Tibial nerve (tissue), 4 donors: ENCODE measurements at places on chromosomes 1 and 21.

DNA sequence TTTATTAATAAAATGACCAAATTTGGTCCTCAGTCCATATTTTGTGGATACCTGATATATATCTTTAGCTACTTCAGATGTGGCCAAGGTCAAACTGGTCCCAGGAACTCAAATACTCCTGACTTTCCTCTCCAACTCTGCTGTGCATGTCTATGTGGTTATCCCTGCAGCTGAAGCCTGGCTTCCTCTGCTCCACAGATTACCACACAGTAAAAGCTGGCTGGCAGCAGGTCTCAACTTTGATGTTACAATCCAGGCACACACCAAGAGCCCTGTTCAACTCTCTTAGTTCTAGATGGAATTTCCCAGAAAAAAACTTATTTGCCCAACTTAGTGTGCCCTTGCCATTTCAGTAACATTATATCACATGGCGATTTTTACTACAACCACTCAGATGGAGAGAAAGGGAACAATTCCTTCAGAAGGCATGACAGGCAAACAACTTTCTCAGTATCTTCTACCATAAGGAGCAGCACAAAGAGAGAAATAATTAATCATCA lies 479.5 kb downstream of the PLPP3 start:
- DNase-seq, result no peak

DNA sequence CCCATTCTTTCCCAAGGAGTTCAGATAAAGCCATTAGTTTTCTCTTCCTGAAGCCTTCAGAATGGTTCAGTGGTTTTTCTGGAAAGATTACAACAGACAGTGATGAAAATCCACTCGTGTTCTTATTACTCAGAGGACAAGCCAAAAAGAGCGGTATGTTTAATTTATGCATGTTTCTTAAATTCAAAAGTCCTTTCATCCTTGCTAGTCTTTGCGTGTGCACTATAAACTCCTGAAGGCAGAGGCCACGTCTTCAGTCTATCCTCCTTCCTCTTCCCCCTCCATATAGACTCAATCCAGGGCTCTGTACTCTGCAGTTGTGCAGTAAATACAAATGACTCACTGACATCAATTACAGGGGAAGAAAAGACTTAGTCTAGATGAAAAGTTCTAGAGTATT lies 409.2 kb upstream of the PLXNA2 start:
- no peak for DNase-seq

DNA sequence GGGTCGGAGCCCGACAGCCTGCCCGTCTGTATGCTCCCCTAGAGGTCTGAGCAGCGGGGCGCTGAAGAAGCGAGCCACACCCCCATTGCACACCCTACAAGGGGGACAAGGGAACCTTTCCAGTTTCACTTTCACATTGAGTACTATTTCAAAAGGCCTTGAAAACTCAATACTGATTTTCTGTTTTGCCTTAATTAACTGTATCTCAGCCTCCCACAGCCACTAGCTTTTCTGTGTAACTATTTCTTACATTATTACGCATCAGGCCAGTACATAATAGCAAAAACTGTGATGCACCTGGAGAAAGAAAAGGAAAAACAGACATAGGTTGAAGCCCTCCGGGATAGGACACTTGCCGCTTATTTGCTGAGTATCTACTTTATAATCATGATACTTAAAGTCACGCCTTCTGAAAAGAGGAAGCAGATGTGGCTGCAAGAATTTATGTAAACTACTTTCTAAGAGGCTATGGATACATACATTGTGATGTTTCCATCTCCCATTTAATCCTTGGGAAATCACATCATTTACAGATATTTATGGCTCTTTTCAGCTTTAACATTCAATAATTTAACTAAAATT lies 1719.5 kb downstream of the MRPL39 start:
- DNase-seq, result no peak

DNA sequence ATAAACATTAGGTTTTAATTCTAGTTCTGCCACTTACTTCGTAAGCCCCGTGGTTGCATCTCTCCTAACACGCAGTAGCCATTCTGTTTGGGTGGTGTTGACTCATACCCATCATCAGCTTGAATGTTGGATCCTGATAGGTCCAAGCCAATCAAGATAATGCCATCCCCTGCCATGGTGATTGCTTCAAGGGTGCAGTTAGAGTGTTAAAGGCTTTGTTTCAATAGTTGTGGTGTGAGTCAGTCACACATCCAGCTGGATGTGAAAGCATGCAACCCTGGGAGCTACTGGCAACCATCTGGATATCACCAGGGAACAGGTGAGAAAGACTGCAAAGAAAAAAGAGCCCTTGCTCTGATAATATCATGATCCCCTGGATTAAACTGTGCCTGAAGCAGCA lies 69.1 kb downstream of the OMA1 start:
- DNase-seq, result no peak

DNA sequence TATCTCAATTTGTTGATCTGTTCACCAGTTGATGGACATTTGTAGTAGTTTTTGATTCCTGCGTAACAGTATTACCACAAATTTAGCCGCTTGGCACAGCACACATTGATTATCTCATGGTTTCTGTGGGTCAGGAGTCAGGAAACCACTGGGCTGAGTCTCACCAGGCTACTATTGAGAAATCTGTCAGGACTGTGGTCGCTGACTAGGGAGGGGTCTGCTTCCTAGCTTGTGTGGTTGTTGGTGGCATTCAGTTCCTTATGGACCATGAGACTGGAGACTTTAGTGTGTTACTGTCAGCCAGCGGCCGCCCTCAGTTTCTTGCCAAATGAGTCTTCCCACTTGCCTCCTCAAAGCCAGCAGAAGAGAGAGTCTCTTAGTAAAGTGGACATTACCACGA lies 9.8 kb downstream of the PEX14 start:
- no peak for DNase-seq

DNA sequence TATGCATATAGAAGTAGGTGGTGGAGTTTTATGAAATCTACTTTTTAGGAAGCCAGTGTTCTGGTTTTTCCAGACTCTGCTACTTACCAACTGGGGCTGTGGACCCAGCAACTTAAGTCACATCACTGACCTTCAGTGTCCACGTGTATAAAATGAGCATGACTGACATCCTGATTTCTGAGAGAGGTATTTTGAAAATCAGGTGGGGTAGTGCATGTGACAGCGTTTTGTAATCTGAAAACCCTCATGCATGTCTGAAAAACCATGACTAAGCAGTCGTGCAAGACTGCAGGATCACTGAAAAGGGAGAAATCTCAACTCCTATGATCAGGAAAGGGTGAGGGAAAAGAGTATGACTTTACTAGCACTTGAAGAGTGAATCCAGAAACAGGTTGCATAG lies 26.1 kb downstream of the CR1L start:
- no peak for DNase-seq

- no peak for DNase-seq
Observed at GRCh38 chr1:107997866-107998265, 32.9 kb upstream of the VAV3 start.

- no peak for DNase-seq
Observed at GRCh38 chr1:16981269-16981849, 939 bp upstream of the MFAP2 start.

- DNase-seq, result no peak
Observed at GRCh38 chr21:15875286-15875685, 145.5 kb downstream of the USP25 start.

DNA sequence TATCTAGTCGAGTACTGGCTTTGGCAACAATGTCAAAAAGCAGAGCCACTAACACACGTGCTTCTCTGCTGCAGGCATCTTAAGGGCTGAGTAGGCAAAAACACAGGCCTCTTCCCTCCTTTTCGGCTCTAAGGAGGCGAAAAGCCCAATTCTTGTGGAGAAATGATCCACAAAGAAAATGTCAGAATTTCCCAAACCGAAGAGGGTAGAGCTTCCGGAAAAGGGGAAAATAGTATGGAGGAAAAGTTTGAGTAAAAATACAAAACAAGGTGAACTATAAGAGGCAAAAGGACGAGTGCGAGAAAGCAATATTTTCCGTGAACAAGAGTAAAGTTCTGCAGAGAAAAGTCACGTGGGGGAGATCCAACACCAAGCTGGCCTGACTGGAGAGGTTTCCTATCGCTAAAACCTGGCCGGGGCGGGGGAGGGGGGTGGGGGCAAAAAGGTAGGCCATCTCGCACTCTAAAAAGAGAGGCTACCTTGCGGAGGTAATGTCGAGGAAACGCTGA lies 551 bp downstream of the ZRANB2 start:
- DNase-seq, result peak; percentile 4

GRCh38 chr1:90864681-90865080 lies 147.6 kb upstream of the BARHL2 start:
- no peak for DNase-seq

DNA sequence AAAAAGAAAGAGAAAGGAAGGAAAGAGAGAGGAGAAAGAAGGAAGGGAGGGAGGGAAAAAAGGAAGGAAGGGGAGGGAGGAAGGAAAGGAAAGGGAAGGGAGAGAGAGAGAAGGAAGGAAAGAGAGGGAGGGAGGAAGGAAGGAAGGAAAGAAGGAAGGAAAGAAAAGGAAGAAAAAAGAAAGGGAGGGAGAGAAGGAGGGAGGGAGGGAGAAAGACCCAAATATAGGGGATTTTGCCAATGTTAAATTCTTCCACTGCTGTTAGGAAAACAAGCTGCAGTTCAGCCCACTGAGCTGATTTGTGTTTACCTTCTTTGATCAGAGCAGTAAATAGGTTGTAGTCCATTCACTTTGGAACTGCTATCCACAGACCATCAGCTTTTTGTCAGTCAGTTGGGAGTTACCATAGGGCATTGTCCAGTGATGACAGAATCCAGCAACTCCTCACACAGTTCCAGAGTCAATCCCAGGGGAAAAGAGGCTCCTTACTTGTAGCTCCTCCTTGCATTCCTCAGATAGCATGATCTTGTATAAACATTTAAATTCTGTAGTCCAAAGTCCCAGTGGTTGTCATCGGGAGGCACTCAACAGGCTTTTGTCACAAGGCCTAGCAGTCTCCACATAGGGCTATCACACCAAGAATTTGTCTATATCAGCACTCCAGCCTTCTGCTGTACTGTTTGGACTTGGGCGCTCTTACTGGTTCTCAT lies 13.5 kb upstream of the PPP1R8 start:
- no peak for DNase-seq

DNA sequence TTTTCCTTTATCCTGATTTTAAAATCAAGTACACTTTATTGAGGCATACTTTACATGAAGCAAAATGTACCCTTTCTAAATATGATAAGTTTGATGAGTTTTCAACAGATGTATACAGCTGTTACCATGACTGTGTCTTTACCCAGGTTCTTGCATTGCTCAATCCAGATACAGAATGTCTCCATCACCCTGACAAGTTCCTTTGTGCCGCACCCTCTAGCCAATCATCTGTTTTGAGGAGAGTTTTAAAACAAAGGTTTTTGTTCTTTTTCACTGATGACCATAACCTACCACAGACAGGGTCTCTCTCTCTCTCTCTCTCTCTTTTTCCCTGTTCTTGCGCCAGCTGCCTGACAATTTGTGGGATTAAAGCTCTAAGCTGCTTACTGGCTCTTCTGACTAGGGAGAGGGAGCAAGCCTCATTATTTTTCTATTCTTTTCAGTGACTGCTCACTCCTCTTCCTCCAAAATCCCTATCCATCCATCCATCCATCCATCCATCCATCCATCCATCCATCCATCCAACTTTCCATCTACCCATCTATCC lies 1.2 kb upstream of the KCNE1 start:
- no peak for DNase-seq

DNA sequence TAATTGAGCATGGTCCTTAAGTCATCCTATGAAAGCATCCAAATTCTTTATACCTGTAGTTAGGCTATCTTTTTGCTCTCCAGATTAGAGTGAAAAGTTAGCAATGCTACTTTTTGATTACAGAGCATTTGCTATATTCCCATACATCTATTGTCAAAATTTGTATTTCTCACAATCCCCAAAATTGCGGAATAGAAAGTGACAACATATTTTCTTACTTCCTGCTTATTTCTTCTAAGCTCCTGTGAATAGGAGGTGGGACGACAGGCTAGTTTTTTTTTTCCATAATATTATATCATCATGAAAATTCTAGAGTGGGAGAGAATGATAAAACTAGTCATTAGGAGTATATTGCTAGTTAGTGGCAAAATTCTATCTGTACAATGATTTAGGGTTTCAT lies 264.0 kb upstream of the DPYD start:
- no peak for DNase-seq

DNA sequence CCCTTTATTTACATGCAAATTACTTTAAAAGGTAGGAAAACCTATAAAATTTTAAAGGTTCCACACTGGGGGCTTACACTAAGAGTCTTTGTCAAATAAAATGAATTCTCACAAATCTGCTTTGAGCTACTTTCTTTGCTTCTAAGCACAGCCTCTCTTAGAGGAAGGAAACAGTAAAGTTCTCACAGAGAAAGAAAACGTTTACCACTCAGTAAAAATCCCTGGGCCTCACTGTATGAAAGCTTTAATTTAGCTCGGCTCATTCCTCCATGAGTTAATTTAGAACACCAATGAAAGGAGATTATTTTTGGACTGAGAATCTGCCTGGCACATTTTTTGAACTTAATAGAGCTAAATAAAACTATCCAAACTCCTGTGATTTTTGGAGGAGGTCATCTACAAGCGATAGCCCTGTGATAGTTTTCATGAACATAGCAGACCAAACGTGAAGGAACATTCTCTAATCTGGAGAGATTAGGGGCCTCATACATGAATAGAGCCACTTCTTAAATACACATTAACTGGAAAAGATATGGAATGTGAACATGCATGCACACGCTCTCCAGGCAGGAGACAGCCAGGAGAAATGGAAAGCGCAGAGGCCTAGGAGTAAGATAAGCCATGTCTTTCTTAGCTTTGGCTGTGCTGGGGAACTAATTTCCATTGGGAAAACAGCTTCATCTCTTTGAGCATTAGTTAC lies 32.8 kb downstream of the PRRX1 start:
- DNase-seq, result no peak

- DNase-seq, result no peak
Observed at GRCh38 chr1:152502496-152503180, 8.0 kb upstream of the LCE5A start.

- DNase-seq, result no peak
Observed at GRCh38 chr1:206100226-206100815, 16.9 kb downstream of the AVPR1B start.

GRCh38 chr1:156154317-156154749 lies 948 bp downstream of the SEMA4A start:
- DNase-seq, result no peak

DNA sequence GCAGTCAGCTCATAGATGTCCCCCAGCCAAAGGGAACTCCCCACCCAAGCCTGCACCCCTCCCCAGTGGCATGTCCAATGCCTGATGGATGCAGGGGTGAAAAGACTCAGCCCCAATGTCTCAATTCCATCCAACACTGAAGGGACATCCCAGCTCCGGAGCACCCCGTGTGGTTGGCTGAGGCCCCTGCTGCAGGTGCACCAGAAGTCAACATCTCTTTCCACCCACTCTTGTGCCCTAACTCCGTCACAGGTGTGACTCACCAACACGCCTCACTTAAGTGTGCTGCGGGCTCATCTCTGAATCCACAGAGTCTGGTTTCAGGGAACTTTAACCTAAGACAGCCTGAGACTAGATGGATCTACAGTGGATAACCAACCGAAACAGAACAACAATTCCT lies 40.9 kb upstream of the ZBTB18 start:
- DNase-seq, result no peak

- no peak for DNase-seq
Observed at GRCh38 chr1:63326106-63326472, 3.7 kb downstream of the FOXD3 start.
